Spinal cord (tissue), 10 donors: ENCODE measurements at places on chromosomes 11 and 22.

DNA sequence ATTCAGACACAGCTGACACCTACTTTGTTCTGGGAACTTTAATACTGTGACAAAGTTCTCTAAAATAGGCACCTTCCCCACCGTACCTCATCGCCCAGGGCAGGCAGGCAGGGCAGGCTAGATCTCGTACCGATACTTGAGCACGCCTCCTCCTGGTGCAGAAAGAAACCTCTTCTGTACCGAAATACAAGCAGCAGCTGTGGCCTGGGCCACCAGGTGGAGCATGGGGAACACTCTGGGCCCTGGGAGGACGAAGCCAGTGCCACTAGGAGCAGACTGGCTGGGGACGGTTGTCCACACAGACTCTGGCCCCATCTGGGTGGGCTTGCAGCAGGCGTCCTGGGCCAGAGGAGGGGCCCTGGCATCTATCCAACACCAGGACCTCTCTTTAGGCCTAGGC lies 12.8 kb downstream of the PMM1 start:
- no peak for DNase-seq

DNA sequence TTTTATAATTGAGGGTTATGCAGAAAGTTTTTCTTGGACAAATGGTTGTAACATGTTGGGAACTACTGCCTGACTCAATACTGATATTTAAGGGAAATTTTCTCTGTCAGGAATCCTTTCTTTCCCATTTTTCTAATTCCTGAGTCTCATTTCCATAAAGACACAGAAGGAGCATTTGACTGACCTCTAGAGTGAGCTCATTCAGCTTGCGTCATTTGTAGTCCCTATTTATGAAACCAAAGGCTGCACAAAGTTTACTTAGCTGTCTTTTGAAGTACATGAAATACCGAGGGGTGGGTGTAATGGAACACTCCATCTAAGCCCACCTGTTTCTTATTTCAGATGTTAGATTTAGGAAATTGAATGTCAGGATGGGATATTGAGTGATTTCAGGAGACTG lies 359.5 kb upstream of the C11orf87 start:
- DNase-seq = no peak

- DNase-seq = no peak
Observed at GRCh38 chr11:76649011-76649410, 21.5 kb downstream of the LRRC32 start.

DNA sequence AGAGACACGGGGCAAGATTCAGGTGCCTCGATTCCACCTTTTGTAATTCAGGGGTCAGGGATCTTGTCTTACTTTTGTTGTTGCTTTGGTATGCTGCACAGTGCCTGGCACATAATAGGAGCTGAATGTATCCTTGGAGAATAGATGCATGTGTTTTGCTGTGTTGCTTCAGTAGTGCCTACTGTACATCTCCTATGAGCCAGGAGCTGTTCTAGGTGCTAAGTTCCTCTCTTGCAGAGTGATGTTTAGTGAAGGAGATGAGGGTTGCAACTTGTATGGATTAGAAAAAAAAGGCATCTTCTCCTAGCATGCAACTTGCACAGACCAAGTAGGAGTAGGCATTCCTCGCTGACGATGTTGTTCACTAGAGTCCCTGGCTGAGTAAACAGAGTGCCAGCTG lies 555.4 kb downstream of the NTM start:
- DNase-seq = no peak

- no peak for DNase-seq
Observed at GRCh38 chr11:111124724-111125123, 120.8 kb upstream of the POU2AF2 start.

GRCh38 chr11:17646451-17647145 lies 72.8 kb upstream of the MYOD1 start:
- DNase-seq = no peak

GRCh38 chr22:28246397-28246796 lies 327.3 kb upstream of the PITPNB start:
- no peak for DNase-seq

DNA sequence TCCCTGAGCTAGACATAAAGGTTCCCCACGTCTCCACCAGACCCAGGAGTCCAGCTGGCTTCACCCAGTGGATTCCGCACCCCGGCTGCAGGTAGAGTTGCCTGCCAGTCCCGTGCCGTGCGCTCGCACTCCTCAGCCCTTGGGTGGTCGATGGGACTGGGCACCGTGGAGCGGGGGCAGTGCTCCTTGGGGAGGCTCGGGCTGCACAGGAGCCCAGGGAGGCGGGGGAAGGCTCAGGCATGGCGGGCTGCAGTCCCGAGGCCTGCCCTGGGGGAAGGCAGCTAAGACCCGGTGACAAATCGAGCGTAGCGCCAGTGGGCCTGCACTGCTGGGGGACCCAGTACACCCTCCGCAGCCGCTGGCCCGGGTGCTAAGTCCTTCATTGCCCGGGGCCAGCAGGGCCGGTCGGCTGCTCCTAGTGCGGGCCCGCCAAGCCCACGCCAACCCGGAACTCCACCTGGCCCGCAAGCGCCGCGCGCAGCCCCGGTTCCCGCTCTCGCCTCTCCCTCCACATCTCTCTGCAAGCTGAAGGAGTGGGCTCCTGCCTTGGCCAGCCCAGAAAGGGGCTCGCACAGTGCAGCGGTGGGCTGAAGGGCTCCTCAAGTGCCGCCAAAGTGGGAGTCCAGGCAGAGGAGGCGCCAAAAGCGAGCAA lies 9.5 kb upstream of the TREH start:
- DNase-seq = no peak

- DNase-seq = peak; percentile 81
Observed at GRCh38 chr11:61004180-61004611, 32.7 kb downstream of the CD6 start.

DNA sequence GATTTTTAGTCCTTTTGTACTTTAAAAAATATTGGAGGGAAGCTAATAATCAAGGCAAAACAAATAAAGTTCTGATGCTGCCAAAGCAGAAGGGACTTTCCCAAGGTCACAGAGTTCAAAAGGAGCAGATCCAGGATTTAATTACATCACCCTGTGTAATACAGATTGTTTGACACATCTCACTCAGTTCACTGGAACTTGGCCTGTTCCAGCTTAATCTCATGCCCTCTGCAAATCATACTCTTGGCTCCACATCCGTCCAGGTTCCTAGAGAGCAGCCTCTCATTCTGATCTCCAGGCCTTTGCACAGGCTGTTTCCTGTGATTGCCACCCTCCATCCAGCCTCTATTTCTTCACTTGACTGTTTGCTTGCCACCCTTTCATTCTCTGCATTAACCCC lies 151.7 kb downstream of the SPON1 start:
- no peak for DNase-seq

- DNase-seq = no peak
Observed at GRCh38 chr22:30892286-30892685, 76.3 kb downstream of the MORC2 start.

- DNase-seq = no peak
Observed at GRCh38 chr11:12581923-12582322, 92.3 kb upstream of the TEAD1 start.

DNA sequence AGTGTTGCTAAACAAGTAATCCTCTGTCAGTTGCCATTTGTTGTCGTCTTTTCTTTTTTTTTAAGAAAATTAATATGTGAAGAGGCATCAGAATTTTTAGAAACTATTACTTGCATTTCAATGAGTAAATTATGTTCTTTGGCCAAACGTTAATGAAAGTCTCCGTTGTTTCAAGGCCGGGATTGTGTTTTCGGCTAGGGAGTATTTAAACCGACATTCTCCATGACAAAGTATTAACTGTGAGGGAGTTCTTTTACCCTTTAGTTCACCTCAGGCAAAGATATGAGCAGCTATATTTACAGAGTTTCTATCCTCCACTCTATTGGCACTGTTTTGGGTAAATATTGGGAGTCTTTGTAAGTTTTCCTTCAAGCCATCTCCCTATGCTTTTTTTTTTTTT lies 668.9 kb downstream of the METTL15 start:
- no peak for DNase-seq

DNA sequence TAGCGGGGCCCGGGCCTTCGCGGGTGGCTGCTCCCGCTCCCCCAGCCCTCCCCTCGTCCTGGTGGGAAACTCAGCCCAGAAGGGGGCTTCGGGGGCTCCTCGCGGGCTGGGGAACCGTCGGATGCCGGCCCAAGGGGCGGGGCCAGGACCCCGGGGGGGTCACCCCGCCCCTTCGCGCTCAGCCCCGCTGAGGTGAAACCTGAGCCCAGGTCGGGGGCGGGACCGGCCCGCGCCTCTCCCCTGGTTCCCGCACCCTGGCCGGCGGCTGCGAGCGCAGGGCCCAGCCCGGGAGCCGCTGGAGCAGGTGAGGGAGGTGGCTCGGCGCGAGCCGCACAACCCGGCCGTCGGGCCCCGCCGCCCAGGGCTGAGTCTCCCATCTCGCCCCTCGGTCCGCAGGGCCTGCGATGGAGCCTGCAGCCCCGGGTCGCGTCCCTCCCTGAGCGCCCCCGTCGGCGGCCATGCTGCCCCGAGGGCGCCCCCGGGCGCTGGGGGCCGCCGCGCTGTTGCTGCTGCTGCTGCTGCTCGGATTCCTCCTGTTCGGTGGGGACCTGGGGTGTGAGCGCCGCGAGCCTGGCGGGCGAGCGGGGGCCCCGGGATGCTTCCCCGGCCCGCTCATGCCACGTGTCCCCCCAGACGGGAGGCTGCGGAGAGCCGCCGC lies at the start of gene LARGE2:
LARGE2 (plus strand) TSS at position 232 of the 658 bp plus-strand sequence; CDS start at position 459, 227 bp downstream.
- no peak for DNase-seq

- DNase-seq = no peak
Observed at GRCh38 chr22:50056214-50056972, 1.7 kb downstream of the TTLL8 start.

- DNase-seq = no peak
Observed at GRCh38 chr11:13921545-13921944, 41.0 kb upstream of the SPON1 start.

- no peak for DNase-seq
Observed at GRCh38 chr11:120352405-120352804, 16.2 kb downstream of the ARHGEF12 start.

GRCh38 chr11:12413141-12414052 lies 36.0 kb downstream of the PARVA start:
- no peak for DNase-seq

DNA sequence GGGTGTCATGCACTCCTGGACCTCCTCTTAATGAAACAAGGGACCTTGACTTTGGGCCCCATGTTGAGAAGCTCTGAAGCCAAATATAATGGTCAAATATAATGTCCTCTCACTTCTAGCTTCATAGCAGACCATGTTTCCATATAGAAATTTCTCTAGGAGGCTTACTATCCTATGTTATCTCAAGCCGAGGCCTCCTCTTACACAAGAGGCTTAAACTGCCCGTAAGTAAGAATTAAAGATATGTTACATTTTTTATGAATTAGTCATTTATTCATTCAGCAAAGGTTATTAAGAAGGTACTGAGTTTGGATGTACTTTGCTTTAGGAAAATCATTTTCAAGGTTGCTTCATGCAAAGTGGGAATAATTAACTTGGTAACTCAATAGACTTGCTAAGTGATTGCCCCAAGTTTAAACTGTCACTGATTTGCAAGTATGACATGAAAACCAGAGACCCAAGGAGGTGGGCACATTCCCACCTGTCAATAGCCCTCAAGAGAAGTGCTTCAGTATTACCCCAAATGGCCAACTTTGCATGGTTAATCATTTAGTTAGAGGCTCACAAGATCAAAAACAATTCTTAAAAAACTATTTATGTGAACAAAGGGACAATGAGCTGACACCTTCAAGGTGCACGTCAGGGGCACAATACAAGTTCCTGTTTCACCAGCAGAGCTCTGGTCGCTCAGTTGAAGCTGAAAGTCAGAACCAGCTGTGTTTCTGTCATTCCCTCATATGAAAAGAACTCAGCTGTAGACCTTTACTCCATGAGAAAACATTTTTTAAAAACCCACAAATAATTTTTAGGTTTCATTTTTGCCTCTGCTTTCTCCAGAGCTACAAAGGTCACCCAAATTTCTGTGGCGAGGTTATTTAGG lies 20.9 kb downstream of the BDNF start:
- no peak for DNase-seq

- DNase-seq = no peak
Observed at GRCh38 chr22:49462795-49463194, 364.9 kb downstream of the BRD1 start.
